Nephron progenitor cell (in vitro differentiated cells): ENCODE measurements at places on chromosomes 7 and 10.
A peak's percentile ranks its signal among the peaks of the same experiment; 100 is the strongest.

- no peak for DNase-seq
Observed at GRCh38 chr7:125636320-125636962, 706.8 kb upstream of the POT1 start.

DNA sequence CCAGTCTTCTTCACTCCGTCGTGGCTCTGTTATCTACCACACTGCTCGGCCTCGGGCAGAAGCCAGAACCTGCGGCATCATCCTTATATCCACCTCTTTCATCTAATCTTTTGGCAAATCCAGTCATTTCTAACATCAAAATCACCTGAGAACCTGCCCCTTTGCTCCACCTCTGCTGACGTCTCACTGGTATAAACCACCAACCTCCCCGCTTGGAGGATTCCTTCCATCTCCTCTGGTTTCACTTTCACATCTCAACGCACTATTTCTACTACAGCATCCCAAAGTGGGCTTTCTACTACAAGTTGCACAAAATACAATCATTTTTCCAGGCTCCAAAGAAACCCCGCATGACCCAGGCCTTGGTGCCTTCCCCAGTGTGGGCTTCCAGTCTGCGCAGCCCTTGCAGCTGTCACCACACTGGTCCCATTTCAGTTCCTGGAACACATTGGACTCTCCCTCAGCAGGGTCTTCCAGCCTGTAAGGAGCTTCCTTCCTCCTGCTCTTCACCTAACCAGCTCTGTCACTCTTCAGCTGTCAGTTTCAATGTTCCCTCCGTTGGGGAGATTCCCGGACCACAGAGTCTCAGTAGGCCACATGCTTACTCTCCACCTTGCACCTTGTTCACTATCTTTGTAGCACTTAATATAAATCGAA is 85.0 kb downstream of the PRKCQ start:
- DNase-seq = no peak

GRCh38 chr7:24729365-24730017 is 27.8 kb downstream of the GSDME start:
- no peak for DNase-seq

GRCh38 chr7:129144095-129144833 is at the start of gene TSPAN33:
TSPAN33 (plus strand) TSS chr7:129144707; CDS start chr7:129144981, 274 bp downstream.
- peak; percentile 88 for DNase-seq

DNA sequence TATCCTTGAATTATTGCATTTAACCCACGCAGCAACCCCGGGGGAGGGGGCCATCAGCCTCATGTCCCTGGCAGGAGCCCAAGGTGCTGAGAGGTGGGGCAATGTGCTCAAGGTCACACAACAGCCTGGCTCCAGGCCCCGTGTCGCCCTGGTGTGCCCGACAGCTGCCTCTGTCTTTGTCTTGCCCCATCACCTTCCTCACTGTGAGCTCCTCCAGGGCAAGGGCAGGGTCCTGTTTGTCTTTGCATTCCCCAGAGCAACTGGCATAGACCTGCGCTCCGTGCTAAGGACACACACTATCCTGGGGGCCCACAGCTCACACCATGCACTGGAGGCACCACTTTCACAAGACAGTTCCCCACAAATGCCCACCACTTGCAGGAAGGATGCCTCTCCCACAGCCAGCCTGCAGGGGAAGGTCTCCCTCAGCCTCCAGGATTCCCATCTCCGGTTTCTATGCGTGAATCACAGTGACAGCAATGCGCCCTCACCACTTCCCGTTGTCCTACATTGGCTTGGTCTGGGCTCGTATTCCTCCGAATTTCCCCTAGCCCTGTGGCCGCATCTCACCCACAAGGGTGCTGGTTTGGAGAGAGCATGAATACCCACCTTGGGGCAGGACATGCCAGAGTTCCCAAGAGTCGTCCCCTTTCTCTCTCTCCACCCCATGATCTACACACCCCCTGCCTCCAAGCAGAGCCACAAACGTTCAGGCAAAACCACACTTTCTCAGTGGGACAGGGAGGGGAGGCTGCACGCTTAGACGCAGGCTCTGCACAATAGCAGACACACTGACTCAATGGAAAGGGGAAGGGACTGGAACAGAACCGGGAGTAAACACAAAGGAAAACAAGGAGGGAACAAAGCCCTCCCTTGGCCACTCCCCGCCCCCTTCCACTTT is 10.3 kb downstream of the ITPRIP start:
- peak; percentile 46 for DNase-seq

- no peak for DNase-seq
Observed at GRCh38 chr10:133489816-133490588, 36.3 kb downstream of the SCART1 start.

DNA sequence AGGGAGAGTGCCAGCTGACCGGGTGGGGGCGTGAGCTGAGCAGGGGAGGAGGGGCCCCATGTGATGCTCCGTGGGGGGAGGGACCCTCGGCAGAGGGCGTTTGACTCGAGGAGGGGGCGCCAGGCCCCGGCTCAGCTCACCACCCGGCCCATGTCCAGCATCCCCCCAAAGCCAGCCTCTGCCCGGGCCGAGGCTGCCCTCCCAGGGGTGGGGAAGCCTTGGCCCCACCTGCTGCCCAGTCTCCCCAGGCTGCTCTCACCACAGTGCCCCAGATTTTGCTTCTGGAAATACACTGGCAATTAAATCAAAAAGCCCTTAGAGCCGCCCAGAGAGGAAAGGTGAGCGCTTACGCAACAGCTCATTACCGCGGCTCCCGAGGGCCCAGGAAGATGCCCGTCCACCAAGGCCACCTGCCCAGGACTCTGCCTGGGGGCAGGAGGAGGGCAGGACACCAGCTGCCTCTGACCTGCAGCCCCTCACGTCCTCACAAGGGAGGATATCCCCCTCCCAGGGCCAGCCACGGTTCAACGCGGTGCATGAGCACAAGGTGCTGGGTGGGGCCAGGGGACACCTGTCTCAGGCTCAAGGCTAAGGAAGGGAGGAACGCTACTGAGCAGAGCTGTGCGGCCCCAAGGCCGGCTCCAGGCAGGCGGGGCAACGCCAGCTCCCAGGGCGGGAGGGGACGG is 70.0 kb upstream of the INPP5A start:
- DNase-seq = peak; percentile 35

- DNase-seq = no peak
Observed at GRCh38 chr7:151860771-151861170, 16.1 kb downstream of the PRKAG2 start.

GRCh38 chr7:26639111-26639510 is 225.3 kb downstream of the SKAP2 start:
- DNase-seq = no peak

GRCh38 chr7:85475071-85475470 is 288.2 kb upstream of the SEMA3D start:
- no peak for DNase-seq

DNA sequence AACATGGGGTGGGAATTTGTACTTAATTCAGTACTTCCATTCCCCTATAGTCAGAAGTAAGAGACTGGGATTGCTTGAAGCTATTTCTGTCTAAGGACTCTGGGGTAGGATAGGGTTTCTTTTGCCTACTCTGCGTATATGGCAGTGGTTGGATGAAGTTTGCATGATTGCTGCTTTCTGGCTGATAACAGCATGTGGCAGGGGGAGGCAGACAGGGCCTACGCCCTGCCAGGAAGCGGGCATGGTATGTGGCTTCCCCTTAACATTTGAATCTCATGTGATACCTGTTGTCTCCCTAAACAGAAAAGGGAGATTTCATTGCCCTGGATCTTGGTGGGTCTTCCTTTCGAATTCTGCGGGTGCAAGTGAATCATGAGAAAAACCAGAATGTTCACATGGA is 57.1 kb downstream of the TACR2 start:
- DNase-seq = no peak

- no peak for DNase-seq
Observed at GRCh38 chr10:10039595-10039994, 978.1 kb upstream of the CELF2 start.

DNA sequence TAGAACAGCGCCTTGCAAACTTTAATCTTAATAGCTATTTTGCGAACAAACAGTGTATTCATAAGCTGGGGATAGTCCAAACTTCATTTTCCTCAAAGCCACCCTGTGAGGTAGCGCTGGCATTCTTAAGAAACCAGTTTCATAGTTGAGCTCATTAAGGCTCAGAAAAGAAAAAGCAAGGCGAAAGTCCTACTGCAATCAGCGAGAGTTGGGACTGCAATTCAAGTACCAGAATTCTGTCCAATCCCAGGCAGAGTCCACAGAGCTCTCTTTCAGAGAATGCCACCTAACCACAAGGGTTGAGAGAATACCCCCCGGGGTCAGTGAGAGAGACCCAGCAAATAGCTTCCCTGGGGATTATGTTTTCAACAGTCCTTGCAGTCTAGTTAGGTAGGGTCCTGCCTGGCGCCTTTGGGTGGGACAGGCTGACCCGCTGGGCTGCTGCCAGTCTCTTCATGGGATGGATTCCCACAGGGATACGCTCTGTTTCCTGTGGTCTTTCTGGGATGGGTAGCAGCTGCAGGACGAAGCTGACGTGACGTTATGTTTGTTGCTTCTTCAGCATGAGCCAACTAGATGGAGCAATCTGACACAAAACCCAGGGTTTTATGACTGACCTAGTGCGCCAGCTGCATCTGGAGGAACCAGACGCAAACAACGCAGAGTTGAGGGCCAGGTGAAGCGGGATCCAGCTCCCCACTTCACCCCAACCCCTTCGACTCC is 16.0 kb downstream of the BMPER start:
- DNase-seq = no peak

- no peak for DNase-seq
Observed at GRCh38 chr7:135905858-135906257, 71.3 kb downstream of the MTPN start.

DNA sequence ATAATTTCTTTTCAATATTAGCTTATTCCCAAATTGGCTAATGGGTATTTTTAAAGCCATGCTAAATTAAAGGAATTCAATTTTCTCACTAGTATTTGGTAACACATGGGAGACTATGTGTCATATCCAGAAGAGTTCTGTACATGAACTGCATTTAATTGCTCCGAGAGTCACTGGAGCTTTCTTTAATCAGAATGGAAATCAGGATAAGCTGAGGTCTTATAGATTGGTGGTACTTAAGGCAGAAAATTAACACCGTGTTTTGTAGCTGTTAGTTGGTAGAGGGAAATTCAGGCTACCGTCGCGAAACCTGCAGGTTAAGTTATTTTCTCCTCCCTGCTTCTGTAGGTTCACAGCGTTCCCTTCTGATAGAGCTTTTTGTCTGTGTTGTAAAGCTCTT is at the start of gene WEE2:
WEE2 (plus strand) TSS at position 3 of the 400 bp plus-strand sequence. CDS start 406 bp downstream, outside the sequence.
- no peak for DNase-seq

DNA sequence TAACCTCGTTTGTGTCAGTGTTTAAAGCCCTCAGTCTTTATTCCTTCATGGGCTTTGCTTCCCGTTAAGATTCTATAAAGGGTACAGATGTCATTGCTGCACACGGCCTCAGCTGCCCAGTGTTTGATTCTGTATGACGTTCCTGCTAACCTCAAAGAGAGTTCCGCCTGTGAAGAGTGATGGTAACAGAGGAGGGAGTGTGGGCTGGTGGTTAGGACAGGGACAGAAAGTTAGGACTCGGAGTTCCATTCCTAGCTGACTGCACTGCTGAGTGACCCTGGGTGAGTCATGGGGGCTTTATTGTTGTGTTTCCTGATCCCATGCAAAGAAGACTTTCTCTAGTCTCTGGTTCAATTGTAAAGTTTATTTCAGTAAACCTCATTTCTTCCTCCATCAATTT is 227.1 kb downstream of the DYNC1I1 start:
- DNase-seq = no peak

GRCh38 chr10:86798611-86799010 is 42.2 kb downstream of the BMPR1A start:
- no peak for DNase-seq

DNA sequence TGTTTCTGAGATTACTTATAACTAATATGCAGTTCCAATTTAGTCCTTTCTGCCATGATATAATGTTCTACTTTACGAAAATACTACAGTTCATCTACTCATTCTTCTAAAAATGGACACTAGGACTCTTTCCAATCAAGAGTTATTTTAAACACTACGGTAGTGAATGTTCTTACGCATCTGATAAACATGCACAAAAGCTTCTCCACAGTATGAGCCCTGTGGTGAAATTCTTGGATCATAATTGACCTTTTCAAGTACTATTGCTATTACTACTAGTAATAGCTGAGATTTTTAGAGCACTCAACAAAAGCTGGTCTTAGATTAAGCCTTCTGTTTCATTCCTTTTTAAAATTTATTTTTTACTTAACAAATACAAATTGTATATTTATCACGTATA is 106.4 kb downstream of the CH25H start:
- no peak for DNase-seq

- DNase-seq = no peak
Observed at GRCh38 chr7:41037691-41038090, 665.2 kb downstream of the INHBA start.

- no peak for DNase-seq
Observed at GRCh38 chr7:121288894-121289293, 39.9 kb upstream of the WNT16 start.

DNA sequence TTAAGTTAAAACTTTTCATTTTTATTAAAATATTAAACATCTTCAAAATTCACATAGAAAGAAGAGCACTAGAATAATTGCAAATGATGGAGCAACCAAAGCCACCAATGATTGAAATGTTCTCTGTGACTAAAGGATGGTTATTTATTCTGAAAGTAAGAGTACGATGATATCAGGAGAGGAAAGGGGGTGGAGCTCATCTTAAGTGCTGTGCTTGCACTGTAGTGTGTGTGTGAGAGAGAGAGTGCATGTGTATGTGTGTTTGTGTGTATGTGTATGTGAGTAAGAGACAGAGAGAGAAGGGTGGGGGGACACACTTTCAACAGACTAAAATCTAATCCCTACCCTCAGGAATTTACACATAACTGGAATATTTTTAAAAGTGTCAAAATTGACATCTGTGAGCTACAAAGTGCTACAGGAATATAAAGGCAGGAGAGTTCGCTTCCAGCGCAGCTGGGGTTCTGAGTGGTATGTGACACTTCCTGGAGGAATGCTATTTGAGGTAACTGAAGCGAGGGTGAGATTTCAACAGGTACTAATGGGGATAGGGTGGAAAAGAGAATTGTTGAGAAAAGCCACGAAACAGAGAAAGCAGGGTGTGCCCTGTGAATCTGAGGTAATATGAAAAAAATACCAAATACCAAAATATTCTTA is 57.2 kb upstream of the SMNDC1 start:
- DNase-seq = no peak
